ENCODE measurements at places on chromosomes 5 and 9.

GRCh38 chr9:5811751-5812150 is 21.2 kb downstream of the ERMP1 start:
- no peak for DNase-seq

- DNase-seq = no peak
Measured at GRCh38 chr9:111412280-111412679, 71.9 kb downstream of the ECPAS start.

DNA sequence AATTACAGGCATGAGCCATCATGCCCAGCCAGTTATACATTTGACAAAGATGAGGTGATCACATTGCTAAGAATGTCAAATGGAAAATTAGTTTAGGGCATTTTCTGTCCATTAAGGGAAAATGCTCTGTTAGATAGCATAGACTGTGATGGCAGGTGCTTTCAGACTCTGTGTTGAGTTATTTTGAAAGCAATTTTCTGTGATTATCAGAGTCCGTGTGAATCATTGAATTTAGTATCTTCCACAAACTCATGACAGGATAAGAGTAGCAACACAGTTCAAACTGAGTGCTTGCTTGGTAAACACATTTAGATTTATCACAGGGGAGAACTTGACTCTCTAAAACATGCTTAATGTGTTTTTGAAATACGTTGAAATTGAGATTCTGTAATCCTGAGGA is 69.0 kb downstream of the GAPVD1 start:
- DNase-seq = no peak

DNA sequence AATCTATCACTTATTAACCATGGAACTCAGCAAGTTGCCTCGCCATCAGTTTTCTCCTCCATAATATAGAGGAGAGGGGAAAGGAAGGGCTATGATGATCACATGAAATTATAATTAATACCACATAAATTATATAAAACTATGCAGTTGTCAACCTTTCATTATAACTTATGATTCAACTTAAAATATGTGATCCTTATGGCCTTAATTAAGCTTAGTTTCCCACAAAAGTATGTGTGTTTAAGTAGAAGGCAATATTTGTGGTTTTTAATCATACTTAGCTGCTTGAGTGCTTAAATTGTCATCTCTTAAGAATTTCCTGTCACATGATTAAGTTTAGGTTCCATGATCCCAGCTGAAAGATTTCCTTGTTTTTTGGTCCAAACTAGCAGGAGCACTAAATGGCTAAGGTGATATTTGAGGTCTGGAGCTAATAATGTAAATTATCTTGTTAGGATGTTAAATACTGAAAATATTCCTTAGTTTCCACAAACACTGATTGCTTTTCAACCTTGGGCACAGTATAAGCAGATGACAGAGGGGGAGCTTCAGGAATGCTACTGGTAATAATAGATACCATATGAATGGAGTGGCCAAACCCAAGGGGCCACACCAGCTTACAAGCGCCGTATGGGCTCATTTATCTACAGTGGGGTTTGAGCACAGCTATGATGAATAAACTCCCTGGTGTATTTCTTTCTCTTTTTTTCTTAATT is 26.4 kb upstream of the F2R start:
- no peak for DNase-seq

DNA sequence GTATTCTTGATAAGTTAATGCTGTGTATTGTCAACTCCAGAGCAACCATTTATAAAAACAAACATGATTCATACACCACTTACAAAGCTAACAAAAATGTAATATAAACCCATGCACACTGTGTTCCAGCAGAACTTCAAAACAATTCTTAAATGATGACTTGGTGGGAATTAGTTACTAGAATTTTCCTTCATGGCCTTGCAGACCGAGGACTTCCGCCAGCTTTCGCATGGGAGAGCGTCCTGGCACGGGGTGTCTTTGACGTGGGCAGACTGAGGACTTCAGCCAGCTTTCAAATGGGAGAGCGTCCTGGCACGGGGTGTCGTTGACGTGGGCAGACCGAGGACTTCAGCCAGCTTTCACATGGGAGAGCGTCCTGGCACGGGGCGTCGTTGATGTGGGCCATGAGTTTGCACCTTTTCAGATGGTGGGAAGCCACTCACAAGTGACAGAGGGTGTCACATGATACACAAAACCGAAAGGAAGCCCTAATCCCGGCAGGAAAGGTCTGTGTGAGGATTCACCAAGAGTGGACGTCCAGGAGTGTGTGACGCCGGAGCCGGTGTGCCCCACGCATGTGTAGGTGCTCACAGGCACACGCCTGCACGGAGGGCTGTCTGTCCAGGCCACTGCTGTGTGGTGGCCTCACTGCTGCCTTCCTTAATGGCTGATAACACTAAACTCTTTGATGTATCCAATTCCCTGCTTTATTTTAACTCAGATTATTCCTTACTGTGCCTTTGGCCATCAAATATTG is 211.3 kb upstream of the IRX4 start:
- DNase-seq = no peak

DNA sequence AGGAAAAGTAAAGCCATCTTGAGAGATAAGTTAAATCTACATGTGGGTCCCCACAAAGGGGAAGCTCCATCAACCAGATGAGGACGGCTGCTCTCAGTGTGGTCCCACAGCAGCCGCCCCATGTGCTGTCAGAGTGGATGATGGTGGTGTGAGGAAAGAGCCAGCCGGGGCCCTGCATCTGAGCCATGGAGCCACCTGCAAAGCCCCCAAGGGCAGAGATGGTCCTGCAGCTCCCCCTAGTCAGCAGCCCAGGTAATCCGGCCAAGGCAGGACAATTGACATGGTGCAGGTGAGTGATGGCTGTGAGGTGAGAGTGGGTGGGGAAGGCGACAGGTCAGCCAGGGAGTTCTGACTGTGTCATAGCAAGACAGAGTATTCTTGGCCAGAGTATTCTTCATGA is 458.8 kb downstream of the ICE1 start:
- no peak for DNase-seq

DNA sequence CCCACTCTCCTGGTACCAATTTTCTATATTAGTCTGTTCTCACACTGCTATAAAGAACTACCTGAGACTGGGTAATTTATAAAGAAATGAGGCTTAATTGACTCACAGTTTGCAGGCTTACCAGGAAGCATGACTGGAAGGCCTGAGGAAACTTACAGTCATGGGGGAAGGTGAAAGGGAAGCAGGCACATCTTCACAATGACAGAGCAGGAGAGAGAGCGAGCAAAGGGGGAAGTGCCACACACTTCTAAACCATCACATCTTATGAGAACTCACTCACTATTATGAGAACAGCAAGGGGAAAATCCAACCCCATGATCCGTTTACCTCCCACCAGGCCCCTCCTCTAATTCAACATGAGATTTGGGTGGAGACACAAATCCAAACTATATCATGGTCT is 72.2 kb downstream of the ATG10 start:
- no peak for DNase-seq

DNA sequence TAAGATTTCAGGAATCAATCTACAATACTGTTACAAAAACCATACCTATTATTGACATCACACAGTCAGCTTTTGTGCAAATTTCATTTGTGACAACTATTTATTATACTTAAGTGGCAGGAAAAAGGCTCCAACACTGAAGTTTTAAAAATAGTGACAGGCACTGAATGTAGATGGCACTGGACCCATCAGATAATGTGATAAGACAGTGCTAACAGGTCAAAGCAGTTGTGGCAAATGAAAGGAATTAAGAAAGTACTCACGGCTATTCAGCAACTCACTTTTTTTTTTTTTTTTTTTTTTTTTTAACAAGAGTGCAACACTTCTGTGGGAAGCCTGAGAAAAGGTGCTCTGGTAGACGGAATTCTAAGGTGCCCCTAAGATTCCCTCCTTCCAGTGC is 115.0 kb upstream of the MEF2C start:
- no peak for DNase-seq

DNA sequence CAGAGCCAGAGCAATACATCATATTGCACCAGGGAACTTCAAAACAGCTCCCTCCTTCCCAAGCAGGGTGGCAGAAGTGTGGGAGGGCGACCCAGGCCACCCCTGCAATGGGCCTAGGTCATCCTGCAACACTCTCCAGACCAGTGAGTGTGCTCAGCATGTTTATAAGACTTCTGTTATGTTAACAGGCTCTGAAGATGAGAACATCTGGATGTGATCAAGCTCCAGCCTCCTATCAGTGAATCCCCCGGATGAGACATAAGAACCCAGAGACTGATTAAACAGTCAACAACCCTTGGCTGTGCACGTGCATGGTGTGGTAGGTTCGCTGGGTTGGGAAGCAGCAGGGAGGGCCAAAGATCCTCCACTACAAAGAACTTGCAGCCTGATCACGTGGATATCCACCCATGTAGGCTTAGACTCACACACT is 63.3 kb downstream of the ABCA1 start:
- DNase-seq = no peak

DNA sequence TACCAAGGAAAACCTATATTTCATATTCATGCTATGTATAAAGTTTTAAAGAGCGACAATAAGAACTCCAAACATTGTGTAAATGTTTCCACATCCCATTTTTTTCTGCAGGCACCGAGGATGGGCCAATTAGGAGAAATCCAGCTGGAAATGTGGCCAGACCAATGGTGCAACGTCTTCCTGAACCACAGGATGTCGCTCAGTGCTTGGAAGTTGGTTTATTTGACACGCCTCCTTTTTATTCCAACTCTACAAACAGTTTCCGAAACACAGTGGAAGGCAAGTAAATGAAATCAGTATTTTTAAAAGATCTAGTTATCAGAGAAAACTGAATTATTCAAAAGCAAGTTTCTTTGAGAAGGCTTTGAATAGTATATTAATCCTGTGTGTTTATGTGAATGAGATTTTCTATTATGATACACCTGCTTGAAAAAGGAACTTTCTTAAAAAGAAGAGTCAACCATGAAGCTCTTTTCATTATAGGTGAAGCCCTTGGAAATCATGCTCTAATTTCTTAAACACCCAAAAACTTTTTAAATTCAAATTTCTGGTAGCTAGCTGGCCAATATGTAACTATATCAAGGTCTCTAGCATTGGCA is 9.1 kb downstream of the TYRP1 start:
- DNase-seq = no peak

DNA sequence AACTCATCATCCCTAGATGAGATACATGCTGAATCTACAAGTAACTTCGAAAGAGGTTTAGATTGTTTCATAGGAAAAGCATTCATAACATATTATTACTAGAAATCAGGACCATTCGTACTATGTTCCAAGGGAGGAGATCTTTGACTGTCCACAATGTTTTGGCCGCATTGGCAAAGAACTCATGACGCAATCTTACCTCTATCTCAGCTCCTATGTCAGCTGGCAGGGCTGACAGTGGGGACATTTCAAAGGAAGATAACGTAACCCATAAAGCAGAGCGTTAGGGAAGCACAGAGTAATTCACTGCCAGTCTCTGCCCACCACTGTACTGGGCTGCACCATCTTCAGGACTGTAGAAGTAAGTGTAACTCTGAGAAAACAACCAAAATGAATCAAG is 69.7 kb downstream of the EFNA5 start:
- no peak for DNase-seq

DNA sequence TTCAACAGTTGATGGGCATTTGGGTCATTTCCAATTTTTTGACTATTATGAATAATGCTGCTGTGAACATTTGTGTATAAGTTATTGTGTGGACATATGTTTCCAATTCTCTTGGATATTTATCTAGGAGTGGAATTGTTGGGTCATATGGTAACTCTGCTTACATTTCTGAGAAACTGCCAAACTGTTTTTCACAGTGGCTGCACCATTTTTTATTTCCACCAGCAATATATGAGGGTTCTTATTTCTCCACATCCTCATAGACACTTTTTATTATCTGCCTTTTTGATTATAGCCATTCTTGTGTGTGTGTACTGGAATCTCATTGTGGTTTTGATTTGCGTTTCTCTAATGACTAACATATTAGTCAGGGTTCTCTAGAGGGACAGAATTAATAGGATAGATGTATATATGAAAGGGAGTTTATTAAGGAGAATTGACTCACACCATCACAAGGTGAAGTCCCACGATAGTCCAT is 14.7 kb upstream of the MED27 start:
- no peak for DNase-seq

GRCh38 chr5:169804861-169805260 is 167.8 kb downstream of the DOCK2 start:
- no peak for DNase-seq

- DNase-seq = peak; percentile 9
Measured at GRCh38 chr5:72366324-72366976, 46.3 kb downstream of the PTCD2 start.

- no peak for DNase-seq
Measured at GRCh38 chr5:77024490-77024889, 5.7 kb upstream of the AGGF1 start.

- no peak for DNase-seq
Measured at GRCh38 chr5:16970826-16971225, 34.7 kb upstream of the MYO10 start.

GRCh38 chr5:110817459-110817858 is 78.7 kb downstream of the SLC25A46 start:
- DNase-seq = no peak

DNA sequence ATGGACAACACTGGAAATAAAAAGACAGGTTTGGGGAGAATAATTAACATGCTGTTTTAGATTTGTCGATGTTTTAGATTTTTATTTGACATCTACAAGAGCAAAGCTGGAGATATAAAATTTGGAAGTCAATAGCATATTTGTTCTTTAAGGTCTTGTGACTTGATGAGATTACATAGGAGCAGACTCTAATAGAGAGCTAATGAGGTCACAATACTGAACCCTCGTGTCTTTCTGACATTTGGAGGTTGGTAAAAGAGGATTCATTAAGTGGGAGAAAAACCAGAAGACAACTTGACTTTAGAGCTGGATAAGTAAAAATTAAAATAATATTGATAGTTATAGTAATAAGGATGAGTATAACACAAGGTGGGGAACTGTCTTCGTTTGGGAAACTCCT is 322.7 kb upstream of the SEMA6A start:
- DNase-seq = no peak

- DNase-seq = peak; percentile 9
Measured at GRCh38 chr5:1793301-1793740, 6.3 kb downstream of the MRPL36 start.

DNA sequence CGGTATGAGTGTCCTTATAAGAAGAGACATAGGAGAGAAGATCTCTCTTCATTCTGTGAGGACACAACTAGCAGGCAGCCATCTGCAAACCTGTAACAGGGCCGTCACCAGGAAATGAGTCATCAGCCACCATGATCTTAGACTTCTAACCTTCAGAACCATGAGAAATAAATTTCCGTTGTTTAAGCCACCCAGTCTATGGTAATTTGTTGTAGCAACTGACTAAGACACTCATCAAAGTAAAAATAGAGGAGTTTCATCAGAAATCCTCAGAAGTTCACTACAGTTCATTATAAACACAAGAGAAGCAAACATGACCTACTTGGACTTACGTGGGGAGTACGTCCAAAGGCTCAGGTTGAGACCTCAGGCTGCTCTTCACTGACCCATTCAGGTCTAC is 357.7 kb downstream of the SEMA5A start:
- no peak for DNase-seq

GRCh38 chr9:137000177-137000930 is 4.0 kb upstream of the CLIC3 start:
- no peak for DNase-seq

GRCh38 chr5:132230871-132231270 is 3.2 kb upstream of the P4HA2 start:
- no peak for DNase-seq

Measured in stimulated activated CD4-positive, alpha-beta T cell treated with anti-CD3 and anti-CD28 coated beads, TNF-alpha, amount 100 ng/mL, for 24 hours (primary cell).